ENCODE measurements at places on chromosomes 7 and 10.

- no peak for DNase-seq
Observed at GRCh38 chr7:115679976-115680375, 350.6 kb downstream of the TFEC start.

DNA sequence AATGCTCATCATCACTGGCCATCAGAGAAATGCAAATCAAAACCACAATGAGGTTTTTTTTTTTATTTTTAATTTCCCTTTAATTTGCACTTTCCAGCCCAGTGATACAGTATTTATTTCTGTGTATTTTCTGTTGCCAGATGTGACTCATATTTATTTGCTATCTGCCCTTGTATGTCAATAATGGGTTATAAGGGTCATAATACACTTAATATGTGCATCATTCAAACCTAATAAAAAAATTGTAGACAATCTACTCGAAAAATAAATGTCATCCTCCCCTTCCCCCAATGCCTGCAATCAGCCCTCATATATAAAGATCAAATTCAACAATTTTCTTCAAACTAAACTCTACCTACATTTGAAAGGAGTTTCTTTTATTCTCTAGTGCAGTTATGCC lies 154.5 kb downstream of the CSTF2T start:
- no peak for DNase-seq

GRCh38 chr10:130138479-130138866 lies 2.3 kb downstream of the GLRX3 start:
- no peak for DNase-seq

- no peak for DNase-seq
Observed at GRCh38 chr7:94422827-94423460, 28.2 kb downstream of the COL1A2 start.

- DNase-seq: no peak
Observed at GRCh38 chr10:50577681-50578350, 45.9 kb downstream of the SGMS1 start.
